Right ventricle myocardium superior (tissue), 1 donor: ENCODE measurements at places on chromosomes 3 and 15.

GRCh38 chr3:53841296-53841695, 4.9 kb downstream of the CHDH start:
- DNase-seq, result no peak

DNA sequence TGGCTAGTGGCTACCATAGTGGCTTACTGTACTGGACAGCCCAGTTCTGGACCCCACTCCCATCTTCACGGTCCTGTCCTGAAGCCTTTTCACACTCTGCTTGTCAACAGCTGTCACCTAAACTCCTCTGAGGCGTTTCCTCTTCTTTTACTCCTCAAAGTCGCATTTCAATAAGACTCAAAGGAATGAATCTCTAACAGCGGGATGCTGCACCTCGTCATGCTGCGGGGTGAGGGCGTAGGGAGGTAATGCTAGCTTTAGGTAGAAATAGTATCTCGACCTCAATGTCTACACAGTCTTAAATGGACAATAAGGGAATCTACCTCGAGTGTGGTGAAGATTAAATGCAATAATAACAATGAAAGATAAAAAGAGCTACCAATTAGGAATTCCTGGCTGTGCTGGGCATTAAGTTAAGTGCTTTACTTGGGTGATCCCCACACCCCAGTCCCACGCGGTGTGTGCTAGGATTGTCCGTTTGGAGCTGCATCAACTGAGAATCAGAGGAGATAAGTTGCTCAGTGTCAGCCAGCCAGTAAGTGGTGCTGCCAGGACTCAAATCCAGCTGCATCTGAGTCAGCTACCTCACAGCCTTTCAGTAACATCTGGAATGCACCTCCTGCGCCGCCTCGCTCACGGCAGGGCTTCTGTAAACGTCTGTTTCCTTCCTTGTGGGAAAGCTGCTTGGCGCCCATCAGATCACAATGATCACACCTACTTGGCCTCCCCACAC, 14.0 kb downstream of the PLA2G4D start:
- DNase-seq, result no peak

- DNase-seq, result no peak
Observed at GRCh38 chr15:27084844-27085243, 113.9 kb downstream of the GABRG3 start.

- DNase-seq, result no peak
Observed at GRCh38 chr3:39668420-39668819, 141.0 kb upstream of the MYRIP start.

DNA sequence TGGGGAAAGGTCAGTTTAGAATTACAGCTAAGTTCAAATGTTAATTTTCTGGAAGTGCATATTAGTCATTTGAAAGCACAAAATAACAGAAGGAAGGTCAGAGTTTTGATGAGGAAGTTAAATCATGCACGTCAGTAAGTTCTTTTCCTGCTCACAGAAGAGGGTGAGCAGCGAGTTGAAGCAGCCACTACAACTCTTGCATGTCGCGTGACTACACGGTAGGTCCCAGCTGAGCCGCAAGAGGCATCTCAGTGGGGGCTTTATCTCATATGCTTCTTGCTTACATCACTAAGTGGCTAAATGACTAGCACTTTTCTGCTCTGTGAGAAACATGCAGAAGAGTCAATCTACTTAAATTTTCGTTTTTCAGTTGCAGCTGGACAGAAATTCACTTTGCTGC, 21.3 kb upstream of the SEC62 start:
- no peak for DNase-seq
